ENCODE measurements at places on chromosomes 4 and X.

DNA sequence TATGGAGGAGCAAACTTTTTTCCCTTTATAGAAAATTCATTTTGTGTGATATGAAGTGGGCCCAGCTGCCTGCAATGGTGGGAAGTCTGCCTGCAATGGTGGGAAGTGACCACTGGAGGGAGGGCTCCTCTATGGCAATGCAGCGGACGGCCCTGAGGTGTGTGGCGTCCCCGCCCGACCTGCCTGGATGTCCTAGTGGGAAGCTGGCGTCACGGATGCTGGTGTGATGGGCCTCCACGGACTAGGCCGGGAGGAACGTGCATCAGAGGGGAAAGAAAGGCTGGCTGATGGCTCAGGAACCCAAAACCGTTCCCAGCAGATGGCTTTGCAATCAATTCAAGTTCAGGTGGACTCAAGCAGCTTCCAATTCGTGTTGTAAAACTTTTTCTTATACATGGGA lies 177.9 kb downstream of the AFAP1 start:
- DNase-seq = peak; percentile 57

- no peak for DNase-seq
These were observed 108.2 kb upstream of the SORBS2 start for GRCh38 chr4:185920171-185920570.

GRCh38 chr4:83012200-83012686 lies 1.6 kb upstream of the LIN54 start:
- DNase-seq = no peak

DNA sequence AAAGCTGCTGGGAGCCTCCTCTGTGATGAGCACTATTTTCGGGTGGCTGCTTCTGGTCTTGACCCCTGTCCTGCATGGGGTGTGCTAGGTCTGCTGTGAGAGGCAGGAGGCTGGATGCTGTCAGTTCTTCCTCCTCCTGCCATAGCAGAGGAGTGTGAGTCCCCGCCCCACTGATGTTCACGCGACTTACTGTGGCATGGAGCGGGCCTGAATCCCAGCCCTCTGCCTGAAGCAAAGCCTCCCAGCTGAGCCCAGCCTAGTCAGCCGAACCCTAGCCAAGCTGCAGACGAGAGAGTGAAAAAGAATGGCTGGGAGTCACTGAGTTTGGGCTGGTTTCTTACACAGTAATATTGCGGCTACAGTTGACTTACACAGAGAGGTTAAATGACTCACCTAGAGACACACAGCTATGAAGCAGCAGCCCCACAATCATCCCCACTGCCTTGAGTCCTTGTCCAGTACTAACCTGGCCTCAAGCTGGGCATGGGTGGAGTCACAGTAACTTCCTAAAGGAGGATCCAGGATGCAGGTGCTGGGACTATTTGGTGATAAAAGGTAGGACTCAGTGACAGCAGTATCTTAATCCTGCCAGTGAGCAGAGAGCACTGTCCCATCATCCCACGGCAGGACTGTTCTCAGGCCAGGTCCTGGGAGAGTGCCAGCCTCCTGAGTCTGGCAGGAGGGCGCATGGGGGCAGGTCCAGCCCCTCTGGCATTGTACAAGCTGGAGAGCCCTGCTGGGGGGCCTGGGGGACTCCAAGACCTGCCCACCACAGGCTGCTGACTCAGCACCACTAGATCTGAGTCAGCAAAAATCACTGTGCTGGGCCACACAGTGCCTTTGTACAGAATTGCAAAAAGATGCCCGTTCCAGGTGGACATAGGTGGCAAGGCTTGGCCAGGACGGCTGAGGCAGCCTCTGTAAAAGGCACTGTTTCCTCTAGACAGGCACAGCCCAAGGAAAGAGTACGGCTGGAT lies 60.4 kb upstream of the CRMP1 start:
- no peak for DNase-seq

DNA sequence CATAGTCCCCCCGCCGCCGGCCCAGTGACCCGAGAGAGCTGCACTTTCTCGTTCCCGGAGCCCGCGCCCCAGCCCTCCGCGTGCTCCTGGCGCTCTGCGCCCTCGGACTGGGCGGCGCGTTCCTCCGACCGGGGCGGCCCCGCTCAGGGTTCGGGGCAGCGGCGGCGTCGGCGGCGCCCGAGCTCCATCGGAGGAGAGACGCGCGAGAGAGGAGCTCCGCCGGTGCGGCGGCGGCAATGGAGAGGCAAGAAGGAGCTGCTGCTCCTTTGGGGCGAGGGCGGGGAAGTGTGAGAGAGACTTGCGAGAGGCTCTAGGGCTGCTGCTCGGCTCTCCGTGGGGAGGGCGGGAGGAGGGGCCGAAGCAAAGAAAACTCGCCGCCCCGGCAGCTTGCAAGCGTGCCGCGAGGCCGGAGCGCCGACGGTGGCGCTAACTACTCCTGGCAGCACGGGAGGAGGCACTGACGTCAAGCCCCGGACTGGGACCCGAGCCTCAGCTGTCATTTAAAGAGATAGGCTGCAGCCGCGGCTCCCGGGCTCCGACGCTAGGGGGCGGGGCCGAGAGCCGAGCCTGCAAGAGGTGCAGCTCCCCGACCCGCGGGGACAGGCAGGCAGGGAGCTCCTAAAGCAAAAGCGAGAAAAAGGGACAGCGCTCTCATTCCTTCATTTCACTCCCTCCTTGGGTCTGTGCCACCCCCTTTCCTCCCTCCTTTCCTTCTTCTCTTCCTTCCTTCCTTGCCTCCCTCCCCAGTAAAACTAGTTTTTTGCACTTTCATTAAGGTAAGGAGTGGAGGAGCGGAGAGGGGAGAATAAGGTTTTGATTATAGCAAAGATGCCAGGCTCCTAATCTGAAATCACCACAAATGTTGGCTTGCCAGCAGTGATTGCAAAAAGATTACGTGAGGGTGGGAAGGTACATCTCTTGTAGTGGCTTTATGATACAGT lies at the start of gene KCTD8:
KCTD8 (minus strand) TSS at position 289 of the 941 bp plus-strand sequence.
- DNase-seq = peak; percentile 95

- no peak for DNase-seq
These were observed 704 bp downstream of the FAM114A1 start for GRCh38 chr4:38868059-38868960.

GRCh38 chrX:40007756-40008705 lies 89.7 kb downstream of the BCOR start:
- DNase-seq = no peak

DNA sequence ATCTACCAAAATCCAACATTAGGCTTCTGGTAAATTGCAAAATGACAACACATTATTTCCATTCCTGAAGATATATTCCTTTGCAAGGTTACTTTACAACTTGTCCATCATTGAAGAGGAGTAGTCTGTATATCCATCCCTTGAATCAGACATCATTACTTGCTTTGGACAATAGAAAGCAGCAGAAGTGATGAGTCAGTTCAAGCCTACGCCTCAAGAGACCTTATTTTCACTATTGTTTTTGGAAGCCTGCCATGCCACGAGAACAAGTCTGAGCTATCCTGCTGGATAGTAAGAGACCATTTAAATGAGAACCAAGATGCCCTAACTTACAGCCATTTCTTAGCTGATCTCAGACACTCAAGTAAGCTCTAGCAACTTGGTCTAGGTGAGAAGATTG lies 246.0 kb upstream of the HHIP start:
- DNase-seq = no peak

DNA sequence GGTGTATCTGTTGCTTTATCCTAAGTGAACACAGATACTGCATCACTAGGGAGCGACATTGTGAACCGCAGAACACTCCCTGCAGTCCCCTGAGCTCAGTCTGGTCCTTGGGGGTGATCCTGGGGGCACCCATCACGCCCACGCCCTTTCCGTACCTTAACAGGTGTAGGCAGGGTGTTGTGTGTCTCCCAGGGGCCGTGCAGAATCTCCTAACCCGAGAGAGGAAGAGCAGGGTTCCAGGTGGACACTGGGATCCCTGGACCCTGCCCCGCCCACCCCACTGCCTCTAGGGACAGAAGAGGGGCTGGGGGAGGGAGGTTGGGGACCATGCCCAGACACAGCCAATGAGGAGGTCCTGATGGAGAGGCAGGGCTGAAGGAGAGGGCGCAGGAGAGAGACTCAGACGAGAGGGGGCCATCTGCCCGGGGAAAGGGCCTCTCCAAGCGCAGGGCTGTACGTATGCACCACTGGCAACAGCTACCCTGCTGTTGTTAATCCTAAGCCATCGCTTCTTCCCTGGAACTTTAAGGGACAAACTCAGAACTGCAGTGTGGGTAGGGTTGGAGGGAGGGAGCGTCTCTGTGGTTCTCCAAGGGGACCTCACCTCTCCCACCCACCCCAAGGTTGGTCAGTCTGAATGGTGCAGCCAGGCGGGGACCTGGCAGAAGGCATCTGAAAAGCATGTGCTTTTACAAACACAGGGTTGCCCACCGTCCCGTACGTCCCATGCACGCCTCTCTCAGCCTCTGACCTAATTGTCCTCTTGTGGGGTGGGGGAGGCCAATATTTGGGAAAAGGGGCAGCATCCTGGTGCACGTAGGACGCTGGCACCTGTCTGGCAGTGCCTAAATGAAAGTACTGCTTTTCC lies 2.5 kb downstream of the P2RY8 start:
- DNase-seq = no peak

- no peak for DNase-seq
These were observed 17.3 kb downstream of the LRPAP1 start for GRCh38 chr4:3514806-3515501.

- no peak for DNase-seq
These were observed 24.3 kb upstream of the MAOA start for GRCh38 chrX:43631841-43632240.

DNA sequence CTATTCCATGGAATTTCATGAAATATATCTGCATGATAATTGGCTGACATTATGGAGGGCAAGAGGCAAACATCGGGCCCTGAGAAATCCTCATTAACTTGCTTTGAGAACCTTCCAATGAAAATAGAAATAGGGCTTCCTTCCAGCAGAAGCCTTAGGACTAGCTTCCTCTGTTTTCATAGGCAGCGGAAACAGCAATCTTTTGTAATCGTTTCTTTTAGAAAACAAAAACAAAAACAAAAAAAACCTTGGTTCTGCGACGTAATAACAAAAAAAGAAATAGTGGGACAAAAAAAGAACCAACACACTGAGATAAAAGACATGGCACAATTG lies 62.9 kb downstream of the GEMIN8 start:
- no peak for DNase-seq

DNA sequence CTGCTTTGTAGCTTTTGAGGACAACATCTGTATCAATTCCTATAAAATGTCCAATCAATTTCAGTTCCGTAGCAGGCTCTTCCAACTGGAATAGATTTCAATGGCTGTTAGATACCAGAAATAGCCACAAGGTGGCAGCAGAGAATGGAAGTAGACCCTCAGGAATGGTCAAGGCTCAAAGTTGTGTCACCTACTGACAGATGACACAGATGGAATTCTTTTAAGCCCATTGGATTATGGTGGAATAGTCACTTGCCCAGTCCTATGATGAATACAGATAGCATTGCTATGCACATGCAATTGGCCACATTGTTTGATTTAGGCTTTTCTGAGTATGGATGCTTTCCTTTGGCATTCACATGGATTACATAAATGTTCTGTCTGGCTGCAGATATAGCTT lies 130.4 kb upstream of the RADX start:
- DNase-seq = peak; percentile 0

- DNase-seq = no peak
These were observed 373.2 kb downstream of the BCOR start for GRCh38 chrX:39724544-39724943.

DNA sequence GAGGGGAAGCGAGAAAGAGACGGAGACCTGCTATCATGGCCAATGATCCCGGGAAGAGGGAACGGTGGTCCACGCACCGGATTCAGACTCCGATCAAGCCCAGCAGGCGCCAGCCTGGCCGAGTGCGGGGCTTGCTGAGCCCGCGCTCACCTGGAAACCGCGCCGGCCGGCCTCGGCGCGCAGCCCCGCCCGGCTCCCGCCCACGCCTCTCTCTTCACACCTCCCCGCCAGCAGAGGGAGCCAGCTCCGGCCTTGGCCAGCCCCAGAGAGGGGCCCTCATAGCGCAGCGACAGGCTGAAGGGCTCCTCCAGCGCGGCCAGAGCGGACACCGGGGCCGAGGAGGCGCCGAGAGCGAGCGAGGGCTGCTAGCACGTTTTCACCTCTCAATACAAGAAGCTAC lies 36.8 kb upstream of the SPANXN2 start:
- DNase-seq = no peak

DNA sequence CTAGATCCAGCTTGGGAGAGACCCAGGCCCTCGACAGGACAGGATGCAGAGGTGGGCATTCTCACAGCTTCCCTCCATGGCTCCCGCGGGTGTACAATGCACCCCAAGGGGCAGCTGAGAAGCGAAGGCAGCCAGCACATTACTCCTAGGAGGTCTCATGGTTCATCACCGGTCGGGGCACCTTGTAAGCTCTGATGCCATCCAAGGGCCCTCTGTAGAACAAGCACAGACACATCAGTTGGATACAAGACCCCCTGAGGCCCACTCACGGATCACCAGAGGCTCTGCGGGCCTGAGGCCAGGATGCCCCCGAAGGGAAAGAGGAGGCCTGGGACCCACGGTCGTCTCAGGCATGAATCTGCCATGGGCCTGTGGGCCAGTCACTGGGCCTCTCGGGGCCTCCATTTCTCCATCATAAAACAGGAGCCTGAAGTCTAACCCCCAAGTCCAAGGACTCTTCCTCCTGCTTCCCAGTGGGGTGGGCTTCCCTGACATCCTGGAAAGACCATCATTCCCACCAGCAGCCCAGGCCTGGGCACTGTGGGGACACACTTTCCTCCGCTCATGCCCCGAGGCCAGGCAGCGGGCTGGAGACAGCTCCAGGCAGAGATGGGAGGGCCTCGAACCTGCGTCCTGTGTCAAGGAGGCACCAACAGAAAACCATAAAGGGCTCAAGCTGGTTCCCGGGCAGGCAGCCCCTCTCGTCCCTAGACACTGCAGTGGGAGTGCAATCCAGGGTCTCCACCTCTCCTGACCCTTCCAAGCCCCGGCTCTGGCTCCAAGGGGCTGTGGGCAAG lies 20.1 kb downstream of the HMX1 start:
- DNase-seq = no peak

GRCh38 chr4:183306811-183307210 lies 13.3 kb downstream of the CLDN22 start:
- DNase-seq = no peak

- DNase-seq = no peak
These were observed 14.2 kb downstream of the IQCM start for GRCh38 chr4:149801416-149801815.

DNA sequence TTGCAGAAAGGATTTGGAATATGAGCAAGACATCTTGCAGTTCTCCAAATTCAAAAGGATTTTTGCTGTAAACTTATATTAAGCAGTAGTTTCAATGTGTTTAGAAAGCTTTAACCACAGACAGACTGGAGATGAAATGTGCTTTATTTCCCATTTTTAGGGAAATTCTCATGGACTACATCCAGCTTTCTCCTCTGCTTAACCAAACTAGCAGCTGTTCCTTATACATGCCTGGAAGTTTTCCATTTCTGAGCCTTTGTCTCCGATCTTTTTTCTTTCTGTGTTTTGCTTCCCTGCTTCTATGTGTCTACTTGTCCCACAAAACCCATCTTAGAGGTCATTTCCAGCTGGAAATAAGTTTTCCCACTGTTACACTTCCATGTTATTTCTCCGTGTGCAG lies 41.6 kb downstream of the TMA16 start:
- DNase-seq = no peak

GRCh38 chr4:137039370-137039769 lies 492.9 kb downstream of the PCDH18 start:
- no peak for DNase-seq
